ENCODE measurements at places on chromosomes 2 and 18. TPM values are rescaled to one million over a fixed set of nuclear protein-coding genes. Genes with fewer than 3 reads are reported as not detected.

RSAD2 gene
- not detected for total RNA-seq

KLHL29 gene
- total RNA-seq, result 3.1 TPM

UBR3 gene
- 11.9 TPM for total RNA-seq

APLF gene
- 2.3 TPM for total RNA-seq

KATNAL2 gene
- 1.3 TPM for total RNA-seq

ABHD1 gene
- not detected for total RNA-seq

IL1RN gene
- 163 TPM for total RNA-seq

PAIP2B gene
- total RNA-seq, result 5.0 TPM

TUBA4A gene
- 330 TPM for total RNA-seq

WNT6 gene
- not detected for total RNA-seq

CAD gene
- 51.4 TPM for total RNA-seq

CYTIP gene
- total RNA-seq, result not detected

ID2 gene
- 20.0 TPM for total RNA-seq
